Transverse colon (tissue), 4 donors: ENCODE measurements at places on chromosomes 1 and 21. TPM values are rescaled to one million over a fixed set of nuclear protein-coding genes. Genes with fewer than 3 reads are reported as not detected.

Gene E2F2
- 10.6 TPM for total RNA-seq

Gene KCNN3
- 5.0 TPM for total RNA-seq

Gene TFF2
- not detected for total RNA-seq

Gene C1orf53
- total RNA-seq, result 2.5 TPM

GRCh38 chr1:225349826-225350225 is 78.0 kb downstream of the LBR start:
- DNase-seq, result no peak

DNA sequence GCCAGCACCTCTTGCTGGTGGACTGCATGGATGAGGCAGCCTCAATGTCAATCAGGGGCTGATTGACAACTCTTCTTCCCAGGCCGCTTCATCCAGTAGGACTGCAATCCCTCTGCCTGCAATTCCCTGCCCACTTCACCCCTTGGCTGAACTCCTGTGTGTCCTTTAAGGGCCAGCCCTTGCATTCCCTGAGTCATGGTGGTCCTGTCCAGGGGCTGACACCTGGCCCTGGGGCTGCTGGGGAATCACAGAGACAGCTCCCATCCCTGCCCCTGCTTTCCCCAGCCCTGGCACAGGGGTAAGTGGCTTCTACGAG is 4.6 kb upstream of the EPS8L3 start:
- DNase-seq, result peak; percentile 3

GRCh38 chr21:39175154-39175553 is 8.1 kb downstream of the PSMG1 start:
- no peak for DNase-seq

DNA sequence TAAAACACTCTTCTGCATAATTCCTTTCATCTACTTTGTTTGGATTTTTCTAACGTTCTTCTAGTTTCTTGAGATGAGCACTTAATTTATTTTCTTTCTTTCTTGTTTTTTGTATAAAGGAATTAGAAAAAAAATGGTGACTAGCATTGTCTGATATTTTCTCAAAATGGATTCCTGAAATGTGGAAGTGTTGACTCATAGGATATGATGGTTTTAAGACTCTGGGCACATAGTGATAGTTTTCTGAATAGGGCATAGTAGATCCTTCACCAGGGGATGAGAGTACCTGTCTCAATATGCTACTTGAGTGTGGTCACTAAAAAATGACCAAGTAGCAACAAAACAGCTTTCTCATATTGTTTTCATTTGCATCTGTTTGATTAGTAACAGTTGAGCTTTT is 100.9 kb downstream of the PEX14 start:
- DNase-seq, result no peak

DNA sequence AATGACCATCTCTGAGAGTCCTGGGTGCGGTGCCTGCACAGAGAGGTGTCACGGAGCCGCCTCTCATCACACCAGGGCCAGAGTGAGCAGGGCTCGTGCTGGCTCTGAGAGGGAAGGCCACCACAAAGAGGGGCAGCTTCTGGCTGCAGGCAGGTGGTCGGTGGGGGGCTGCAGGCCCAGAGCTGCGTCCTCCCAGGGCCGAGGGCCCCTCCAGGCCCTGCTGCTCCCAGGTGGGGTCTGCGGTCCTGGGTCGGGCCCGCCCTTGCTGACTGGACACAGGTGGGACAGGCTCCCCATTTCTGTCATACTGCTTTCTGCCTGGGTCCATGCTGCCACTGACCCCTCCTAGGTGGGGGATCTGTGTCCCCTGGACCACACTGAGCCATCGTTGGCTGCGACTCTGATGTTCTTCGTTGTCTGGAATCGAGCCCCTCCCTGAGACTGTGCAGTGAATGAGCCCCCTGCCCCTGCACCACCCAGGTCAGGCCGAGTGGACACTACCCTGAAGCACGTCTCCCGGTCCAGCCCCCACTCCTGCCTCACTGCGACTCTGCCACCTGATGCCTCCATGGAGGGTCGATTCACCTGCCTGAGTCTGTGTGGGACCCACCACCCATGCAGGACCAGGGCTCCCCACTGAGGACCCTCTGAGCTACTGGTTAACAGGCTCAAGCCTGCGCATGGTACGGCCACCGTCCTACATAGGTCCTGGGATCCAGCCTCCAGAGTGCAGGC is 332.0 kb upstream of the VAMP3 start:
- DNase-seq, result no peak

DNA sequence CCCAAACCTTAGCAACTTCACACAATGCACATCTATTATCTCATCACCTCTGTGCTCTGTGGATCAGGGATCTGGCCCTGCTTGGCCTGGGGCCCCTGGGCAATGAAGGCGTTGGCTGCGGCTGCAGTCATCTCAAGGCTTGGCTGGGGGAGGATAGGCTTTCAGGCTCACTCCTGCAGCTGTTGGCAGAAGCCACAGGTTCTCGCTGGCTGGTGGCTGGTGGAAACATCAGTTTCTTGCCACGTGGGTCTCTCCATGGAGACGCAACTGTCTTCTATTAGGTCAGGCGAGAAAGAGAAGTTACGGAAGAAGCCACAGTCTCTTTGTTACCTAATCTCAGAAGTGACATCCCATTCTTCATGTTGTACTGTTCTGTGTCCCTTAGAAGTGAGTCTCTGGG is 3.6 kb upstream of the NPPA start:
- no peak for DNase-seq

DNA sequence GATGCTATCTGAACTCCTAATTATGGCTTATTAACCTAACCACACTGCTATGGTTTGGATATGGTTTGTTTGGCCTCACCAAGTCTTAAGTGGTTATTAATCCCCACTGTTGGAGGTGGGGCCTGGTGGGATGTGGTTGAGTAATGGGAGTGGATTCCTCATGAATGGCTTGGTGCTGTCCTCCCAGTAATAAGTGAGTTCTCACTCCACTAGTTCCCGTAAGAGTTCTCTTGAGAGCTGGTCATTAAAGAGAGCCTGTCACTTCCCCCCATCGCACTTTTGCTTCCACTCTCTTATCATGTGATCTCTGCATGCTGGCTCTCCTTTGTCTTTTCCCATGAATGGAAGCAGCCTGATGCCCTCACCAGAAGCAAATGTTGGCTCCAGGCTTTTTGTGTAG is 328.8 kb downstream of the PLA2G4A start:
- DNase-seq, result no peak
